ENCODE measurements at places on chromosomes 11 and 22.

DNA sequence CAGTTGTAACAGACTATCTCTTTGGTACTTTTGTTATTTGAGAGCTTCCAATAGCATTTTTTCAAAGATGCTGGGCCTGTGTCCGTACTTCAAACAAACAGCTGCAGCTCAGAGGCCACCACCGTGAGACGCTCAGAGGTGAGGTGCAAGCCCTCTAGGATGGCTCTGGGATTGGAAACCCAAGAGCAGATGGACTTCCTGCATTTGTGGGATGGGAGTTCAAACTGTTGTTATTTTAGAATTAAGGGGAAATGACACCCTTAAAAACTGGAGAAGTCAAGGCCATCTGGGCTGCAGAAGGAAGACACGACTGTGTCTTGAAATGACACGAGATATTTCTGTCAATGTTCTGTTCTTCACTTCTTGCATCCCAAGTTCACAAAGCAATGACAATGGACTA is 9.2 kb upstream of the IL10RA start:
- DNase-seq = no peak

DNA sequence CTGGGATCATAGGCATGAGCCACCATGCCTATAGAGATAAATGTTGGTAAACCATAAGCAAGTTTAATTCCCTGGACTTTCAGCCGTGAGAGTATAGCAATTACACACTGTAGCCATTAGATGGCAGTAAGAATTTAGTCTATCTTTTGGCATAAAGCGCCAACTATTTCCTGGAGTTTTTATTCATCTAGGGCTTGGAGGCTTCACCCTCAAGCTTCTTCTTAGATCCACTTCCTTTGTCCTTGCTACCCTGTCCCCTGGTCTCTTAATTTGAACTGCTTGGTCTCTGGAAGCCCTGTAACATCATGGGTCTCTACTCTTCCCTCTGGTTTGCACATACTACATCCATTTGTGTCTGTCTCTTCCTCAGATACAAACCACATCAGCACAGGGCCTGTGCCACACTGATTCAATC is 38.2 kb downstream of the OR10A6 start:
- DNase-seq = peak; percentile 48

- DNase-seq = no peak
Measured at GRCh38 chr11:130071211-130071712, 1.6 kb downstream of the APLP2 start.

- DNase-seq = no peak
Measured at GRCh38 chr11:33525789-33526188, 174.8 kb downstream of the C11orf91 start.

DNA sequence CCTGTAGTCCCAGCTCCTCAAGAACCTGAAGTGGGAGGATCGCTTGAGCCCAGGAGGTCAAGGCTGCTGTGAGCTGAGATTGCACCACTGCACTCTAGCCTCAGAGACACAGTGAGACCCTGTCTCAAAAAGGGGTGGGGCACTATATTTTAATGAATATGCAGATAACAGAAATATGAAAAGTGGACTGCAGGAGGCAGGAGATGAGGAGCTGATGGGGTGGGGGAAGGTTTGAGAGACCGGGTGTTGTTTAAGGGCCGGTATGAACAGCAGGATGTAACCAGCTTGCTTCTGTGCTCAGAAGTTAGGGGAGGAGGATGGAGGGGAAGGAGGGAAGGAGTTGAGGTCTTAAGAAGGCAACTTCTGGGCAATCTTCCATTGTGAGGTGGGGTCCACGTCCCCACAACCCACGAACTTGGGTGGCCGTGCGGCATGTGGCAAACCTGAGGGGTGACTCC is 1.3 kb upstream of the B4GALNT4 start:
- no peak for DNase-seq

DNA sequence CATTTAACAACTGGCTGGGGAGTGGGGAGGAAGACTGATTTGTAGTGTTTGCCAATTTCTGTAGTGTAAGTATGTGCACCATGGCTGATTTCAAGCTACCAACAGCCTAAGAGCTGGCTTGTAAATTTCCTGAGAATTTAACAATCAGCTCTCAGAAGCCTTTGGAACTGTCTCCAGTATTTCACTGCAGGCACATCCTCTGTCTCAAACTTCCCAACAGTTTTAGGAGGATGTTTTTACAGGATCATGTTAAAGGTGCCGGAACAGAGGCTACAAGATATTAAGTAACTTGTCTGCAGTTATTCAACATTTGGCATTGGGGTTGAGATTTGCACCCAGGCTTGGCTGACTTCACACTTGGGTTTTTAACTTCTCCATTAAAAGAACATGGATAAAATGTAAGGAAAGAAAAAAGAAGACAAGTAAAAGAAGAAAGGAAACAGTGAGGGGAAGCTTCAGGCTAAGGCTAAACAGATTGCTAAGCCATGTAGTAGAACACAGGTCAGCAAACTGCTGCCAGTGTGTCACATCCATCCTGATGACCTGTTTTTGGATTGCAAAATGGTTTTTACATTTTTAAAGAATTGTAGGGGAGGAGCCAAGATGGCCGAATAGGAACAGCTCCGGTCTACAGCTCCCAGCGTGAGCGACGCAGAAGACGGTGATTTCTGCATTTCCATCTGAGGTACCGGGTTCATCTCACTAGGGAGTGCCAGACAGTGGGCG is 204.8 kb upstream of the SESN3 start:
- DNase-seq = no peak

- no peak for DNase-seq
Measured at GRCh38 chr11:36271794-36272407, 17.3 kb downstream of the COMMD9 start.

GRCh38 chr11:27977031-27977430 is 130.9 kb downstream of the KIF18A start:
- DNase-seq = no peak

DNA sequence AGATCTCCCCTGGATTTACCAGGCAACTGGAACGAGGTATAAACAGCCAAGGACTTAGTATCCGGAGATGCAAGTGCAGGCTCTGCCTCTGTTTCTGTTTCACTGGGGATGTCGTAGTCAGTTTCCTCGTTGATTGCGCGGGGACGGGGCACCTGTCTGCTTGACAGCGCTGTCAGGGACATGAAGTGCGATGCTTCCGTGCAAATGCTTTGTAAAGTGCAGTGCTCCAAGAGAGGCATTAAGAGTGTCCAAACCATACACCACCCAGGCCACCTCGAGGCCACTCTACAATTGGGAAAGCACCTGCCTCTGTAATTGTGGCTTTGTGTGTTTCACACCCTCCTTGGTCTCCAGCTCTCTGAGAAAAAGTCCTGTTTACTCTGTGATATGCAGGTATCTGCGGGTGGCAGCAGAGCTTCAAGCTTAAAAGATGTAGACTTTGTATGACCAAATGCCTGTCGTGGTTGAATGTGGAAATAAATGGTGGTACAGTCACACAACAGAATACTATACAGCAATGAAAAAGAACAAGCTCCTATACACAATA is 18.6 kb upstream of the CD5 start:
- DNase-seq = no peak

DNA sequence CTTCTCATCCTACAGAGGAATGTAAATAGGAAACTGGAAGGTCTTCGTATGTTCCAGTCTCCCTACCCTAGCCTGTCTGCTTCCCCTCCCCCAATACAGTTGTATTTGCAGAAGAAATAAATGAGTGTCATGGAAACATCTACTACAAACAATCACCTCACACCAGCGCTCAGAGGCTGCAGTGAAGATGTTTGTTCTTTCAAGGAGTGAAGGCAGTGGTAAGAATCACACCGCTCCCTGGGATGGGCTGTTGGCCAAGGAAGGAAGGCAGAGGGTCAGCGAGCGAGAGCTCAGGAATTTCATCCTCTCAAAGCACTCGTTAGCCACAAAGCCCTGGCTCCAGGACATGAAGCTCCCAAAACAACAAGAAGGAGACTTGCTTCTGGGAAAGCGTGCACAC is 1.1 kb upstream of the IGSF9B start:
- no peak for DNase-seq

DNA sequence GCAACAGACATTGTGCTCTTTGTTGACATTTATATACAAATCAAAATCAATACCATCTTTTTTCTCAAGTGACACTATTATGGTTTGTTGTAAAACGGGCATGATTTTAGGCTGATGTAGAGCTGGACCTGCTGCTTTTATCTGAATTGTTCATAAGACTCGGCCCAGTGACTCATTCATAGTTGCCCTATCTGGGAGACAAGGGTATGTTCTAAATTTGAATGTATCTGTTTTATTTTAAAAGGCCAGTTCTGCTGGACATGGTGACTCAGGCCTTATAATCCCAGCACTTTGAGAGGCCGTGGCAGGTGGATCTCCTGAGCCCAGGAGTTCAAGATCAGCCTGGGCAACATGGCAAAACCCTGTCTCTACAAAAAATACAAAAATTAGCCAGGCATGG is 39.3 kb downstream of the CEP295 start:
- DNase-seq = no peak

DNA sequence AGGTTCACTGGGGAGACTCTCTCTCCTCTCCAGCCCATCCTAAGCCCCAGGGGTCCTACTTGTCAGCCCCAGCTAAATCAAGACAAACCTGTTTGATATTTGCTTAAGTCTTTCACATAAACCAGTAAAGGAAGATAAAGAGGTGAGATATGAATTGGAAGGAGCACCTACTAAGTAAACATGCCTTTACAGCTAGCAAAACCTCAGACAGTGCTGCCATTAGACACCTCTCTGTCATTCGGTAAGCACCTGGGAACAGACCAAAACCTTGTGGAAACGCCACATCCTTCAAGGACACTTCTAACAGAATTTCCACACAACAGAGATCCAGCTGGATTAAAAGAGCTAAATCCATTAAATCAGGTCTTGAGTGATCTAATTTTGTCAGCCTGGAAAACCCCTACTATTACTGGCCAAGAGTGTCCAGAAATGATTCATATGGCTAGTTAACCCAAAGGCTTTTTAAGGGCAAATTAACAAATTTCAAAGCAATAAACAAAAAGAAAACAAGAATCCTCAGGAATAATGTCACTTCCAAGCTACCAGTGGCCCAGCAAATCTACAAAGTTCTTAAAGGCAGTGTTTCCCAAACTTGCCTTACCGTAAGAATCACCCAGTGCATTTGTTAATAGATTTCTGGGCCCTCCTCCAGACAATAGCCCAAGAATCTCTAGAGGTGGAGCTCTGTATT is 2.4 kb downstream of the VPS37C start:
- DNase-seq = no peak

DNA sequence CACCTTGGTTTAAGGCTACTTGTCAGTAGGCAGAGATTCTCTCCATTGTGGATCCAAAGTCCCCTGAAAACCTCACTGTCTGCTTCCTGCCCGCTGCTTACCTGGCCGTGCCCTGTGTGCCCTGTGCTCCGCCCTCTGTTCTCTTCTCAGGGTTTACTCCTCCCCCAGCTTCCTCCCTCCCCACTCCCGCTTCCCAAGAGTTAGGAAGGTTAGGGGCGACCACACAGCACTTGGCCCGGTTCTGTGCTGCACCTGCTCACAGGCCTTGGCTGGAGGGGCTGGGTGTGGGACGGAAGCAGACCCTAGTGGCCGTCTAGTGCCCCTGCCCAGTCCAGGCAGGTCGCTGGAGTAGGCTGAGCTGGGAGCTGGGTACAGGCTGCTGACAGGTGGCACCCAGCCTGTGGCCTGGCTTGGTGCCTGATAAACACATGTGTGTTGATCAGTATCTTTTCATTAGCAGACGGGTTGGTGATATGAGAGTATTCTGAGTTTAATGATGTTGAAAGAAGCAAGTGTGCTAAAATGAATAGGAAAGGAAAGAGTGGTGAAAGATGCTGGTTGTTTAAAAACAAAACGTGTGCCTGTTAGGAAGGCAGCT is 40.5 kb downstream of the GRAMD4 start:
- DNase-seq = no peak

- DNase-seq = no peak
Measured at GRCh38 chr11:86623041-86623621, 49.3 kb downstream of the ME3 start.

DNA sequence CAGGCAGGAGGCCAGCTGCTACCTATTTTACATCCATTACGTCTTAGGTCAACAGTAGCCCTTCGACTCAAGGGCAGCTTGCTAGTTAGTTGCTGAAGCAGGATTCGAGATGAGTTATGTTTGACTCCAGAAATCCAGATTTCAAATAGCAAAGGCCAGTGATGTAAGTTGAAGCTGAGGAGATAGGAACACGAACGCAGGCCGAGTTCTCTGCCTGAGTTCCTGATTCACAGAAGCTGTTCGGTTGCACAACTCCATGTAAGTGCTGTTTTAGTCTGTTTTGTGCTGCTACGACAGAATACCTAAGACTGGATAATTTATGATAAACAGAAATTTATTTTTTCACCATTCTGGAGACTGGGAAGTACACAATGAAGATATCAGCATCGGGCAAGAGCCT is 111.2 kb downstream of the SLC1A2 start:
- no peak for DNase-seq

GRCh38 chr22:24765166-24765565 is 9.4 kb downstream of the PIWIL3 start:
- DNase-seq = no peak

GRCh38 chr11:128967578-128967977 is 24.9 kb upstream of the TP53AIP1 start:
- DNase-seq = no peak

DNA sequence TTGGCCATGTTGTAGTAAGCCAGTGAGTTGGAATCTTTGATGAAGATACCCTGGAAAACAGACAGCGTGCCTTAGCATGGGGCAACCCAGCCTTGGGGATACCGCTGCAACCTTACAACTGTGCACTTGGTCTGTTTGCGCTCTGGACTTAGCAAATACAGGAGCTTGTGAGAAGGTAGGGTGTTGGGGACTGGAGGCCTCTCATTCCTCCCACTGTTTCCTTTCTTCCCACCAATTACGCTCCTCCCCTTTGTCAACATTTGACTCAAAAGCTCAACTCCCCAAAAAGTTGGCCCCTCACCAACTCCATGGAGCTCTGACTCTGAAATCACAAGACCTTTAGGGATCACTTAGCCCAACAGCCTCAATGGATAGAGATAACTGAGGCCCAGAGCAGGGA is 7.9 kb upstream of the TBC1D10A start:
- DNase-seq = no peak

DNA sequence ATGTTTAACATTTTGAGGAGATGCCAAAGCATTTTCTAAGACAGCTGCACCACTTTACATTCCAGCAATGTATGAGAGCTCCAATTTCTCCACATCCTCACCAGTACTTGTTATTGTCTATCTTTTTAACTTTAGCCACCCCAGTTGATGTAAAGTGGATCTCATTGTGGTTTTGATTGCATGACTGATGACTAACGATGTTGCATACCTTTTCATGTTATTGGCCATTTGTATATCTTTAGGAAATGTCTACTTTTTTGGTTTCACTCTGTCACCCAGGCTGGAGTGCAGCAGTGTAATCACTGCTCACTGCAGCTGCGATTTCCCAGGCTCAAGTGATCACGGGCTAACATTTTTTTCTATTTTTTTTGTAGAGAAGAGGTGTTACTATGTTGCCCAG is 8.9 kb downstream of the TTC28 start:
- no peak for DNase-seq
